GM03348 (cell line): ENCODE measurements at places on chromosomes 11 and 22.

- DNase-seq, result no peak
Measured at GRCh38 chr22:42468841-42469240, 36.6 kb upstream of the NFAM1 start.

DNA sequence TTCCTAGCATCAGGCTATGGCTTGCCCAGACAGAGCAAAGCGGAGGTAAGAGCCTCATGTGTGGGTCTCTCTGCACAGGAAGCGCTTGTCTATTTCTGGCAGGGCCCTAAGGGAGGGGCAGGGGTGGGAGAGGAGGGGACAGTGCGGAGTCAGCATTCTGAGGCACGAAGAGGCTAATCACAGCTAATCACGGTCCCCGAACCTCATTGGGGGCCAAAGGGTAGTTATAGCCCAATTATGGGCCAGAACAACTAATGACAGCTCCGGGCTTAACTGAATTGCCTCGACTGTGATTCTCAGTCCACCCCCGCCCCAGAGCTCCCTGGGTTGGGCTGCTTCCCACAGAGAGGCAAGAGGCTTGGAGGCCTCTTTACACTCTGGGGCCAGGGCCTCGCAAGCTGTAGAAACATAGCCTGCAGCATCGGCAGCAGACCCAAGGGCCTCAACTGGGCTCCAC is 72.7 kb upstream of the PRDM11 start:
- no peak for DNase-seq

- no peak for DNase-seq
Measured at GRCh38 chr11:125305345-125305744, 140.8 kb downstream of the PKNOX2 start.

DNA sequence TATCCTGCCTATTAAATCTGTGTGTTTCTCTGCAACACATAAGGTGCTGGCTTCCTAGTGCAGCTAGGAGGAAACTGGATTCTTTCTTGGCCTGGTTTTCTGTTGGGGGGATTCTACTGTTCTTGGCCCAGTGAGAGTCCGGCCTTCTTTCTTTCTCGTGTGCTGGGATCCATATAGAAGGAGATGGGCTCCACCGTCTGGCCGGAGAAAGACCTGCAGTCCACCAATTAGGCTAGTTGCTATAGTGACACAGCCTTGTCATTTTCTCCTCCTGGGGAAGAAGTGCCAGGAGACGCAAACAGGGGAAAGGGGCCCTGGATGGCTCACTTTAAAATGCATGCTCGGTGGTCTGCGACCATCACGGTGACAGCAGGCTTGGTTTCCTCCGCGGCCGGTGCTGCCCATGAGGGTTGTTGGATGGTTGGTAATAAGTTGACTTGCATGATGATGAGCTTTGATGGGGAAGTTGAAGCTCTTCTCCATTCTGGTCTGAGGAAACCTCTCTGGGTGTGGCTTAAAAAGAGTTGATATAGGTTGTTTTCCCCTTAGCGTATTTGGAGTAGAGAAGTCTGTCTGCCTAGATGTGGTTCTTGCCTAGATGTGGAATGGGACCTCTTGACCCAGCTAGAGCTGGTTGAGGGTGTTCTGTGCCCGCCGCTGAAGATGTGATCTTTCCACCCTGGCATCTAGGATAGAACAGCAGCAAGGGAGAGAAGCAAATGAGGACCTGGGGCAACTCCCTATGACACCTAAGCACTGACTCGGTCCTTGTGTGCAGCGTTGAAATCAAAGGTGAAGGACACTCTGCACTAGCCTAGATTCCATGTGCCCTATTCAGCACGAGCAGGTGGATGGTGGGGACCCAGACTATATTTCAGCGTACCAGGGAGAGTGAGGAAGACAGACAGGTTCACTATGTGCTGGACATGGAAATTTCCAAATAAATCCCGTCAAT is 1335.0 kb downstream of the BRD1 start:
- peak; percentile 92 for DNase-seq

DNA sequence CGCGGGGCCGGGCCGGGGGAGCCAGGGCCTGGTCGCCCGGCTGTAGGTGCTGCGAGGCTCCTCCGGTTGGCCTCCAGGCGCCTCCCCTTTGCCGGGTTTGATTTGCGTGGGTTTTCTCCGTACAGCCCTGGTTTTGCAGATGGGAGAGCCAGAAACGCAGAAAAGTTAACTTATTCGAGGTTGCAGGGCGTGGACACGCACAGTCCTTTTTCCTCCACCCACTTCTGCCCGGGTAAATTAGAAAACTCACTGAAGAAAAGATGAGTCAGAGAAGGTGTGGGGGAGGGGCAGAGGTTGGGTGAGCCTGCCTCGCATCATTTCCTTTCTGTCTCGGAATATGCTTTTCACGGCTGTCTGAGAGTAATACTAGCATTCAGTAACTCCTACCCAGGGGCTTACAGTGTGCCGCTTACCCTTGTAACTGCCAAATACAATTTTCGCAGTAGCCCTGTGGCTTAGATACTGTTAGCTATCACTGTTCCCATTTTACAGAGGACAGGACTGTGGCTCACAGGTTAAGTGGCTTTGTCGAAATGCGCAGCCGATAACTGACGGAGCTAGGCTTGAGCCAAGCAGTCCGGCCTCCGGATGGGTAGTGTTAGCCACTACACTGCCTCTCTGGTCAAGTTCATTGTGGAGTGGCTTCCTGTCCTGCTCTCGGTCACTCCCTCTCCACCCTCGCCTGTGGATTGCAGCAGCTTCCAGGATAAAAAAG is 812 bp downstream of the FADD start:
- peak; percentile 86 for DNase-seq

GRCh38 chr11:71399341-71399740 is 48.9 kb downstream of the DHCR7 start:
- DNase-seq, result no peak

DNA sequence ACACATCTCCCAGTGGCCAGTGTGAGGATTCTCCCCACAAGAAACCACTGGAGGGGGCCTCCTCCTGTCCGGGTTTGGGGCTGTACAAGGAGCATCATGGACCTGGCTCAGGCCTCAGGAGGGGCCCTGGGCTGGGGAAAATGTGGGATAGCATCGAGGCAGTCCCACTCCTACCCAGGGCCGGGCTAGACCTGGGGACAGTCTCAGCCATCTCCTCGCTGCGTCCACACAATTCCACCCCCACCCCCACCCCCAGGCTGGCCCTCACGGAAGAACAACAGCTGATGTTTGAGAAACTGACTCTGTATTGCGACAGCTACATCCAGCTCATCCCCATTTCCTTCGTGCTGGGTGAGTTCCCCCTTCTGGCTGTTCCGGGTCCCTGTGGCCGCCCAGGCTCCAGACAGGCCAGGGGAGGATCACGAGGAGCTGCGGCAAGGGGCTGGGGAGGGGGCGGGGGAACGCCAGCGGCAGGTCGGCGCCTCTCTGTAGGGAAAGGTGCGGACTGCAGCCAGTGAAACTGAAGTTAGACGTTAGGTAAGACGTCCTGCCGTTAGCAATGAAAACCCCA is 4.8 kb downstream of the BEST1 start:
- peak; percentile 90 for DNase-seq

DNA sequence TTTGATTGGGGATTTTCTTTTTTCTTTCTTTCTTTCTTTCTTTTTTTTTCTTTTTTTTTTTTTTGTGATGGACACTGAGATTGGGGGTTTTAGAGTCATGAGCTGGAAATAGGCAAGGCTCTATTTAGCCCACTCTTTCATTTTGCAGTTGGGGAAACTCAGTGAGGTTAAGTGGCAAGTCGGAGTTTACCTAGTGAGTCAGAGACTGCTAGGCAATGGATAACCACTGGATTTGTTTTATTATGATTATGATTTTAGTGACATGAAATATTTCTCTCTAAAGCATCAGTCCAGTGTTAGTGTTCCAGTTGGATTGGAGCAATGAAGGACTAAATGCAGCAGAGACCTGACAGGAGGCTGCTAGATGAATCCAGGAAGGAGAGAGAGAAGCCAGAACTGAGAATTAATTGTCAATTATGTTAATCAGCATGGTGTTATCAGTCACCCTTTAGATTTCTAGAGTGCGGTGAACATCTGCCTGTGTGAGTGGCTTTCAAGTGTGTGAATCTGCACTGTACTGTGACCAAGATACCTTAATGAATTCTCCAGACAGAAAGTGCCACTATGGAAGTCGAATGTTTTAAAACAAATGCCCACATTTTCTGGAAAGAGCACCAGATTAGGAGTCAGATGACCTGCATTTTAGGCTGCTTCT is 10.9 kb downstream of the BMAL1 start:
- DNase-seq, result no peak

GRCh38 chr22:36246718-36247117 is 6.2 kb upstream of the APOL1 start:
- DNase-seq, result no peak

DNA sequence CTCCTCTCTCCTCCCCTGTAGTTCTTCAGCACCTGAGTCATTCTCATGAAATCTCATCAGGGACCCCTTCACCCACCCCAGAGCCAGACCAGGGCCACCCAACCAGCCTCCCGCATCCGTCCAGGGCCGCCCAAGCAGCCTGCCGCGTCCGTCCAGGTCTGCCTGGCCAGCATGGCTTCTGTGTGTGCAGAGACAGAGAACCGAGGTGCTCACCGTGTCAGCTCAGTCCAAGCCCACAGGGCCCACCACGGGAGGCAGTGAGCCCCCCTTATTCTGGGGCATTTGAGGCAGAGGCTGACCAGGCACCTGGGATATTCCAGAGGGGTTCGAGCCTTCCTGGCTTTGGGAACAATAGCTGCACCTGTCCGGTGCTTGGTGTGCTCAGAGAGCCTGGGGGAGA is 1117.3 kb downstream of the BRD1 start:
- no peak for DNase-seq

DNA sequence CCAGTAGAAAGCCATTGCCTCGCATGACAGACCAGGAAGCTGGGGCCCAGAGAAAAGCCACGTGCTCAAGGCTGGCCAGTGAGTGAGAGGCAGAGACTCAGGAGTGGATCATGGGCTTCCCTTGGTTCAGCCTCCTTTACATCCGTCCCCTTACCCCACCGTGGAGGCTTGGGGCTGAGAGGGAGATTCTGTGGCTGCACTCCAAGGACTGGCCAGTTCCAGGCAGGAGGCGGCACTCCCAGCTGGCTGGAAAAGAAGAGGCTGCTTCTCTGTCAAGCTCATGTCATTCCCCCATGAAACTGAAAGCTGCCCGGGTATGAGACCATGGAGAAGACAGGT is 6.6 kb upstream of the ASCL2 start:
- no peak for DNase-seq

- peak; percentile 97 for DNase-seq
Measured at GRCh38 chr22:43151251-43152002, at the start of gene TSPO. TSS of gene TSPO (plus strand) at chr22:43151559. CDS start at chr22:43159239, 7,680 bp downstream.

DNA sequence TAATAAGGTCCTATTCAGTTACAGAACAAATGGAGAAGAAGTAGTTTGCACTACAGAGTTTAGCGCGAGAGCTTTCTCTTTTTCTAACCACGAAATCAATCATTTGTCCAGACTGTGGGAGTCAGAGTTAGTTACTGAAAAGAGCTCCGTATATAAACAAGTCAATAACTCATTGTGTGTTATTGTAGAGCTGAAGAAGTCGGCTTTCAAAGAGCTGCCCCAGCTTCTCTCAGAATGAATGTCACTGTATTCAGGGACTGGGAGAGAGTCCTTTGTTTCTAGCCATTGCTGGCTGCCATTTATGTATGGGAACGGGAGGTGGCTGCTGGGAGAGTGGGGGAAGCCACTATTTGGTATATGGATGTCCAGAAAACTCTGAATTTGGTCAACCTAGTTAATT is 227.8 kb downstream of the DCDC1 start:
- no peak for DNase-seq

DNA sequence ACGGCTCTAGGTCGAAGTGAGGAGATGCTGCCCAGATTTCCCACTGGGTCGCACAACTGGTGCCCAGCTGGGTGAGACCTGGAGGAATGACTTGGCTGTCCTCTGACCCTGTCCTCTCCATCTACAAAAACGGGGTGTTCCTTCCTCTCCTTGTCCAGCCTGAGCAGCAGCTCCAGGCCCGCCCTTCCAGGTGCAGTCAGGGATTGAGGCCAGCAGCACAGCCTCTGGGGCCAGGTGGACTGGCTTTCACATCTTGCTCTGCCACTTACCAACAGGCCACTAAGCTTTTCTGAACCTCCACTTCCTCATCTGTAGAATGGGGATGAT is 91.7 kb upstream of the LMO1 start:
- no peak for DNase-seq

GRCh38 chr11:45921561-45922424 is 663 bp upstream of the LARGE2 start:
- DNase-seq, result no peak

- peak; percentile 61 for DNase-seq
Measured at GRCh38 chr11:60777572-60777971, 7.6 kb upstream of the MS4A10 start.

DNA sequence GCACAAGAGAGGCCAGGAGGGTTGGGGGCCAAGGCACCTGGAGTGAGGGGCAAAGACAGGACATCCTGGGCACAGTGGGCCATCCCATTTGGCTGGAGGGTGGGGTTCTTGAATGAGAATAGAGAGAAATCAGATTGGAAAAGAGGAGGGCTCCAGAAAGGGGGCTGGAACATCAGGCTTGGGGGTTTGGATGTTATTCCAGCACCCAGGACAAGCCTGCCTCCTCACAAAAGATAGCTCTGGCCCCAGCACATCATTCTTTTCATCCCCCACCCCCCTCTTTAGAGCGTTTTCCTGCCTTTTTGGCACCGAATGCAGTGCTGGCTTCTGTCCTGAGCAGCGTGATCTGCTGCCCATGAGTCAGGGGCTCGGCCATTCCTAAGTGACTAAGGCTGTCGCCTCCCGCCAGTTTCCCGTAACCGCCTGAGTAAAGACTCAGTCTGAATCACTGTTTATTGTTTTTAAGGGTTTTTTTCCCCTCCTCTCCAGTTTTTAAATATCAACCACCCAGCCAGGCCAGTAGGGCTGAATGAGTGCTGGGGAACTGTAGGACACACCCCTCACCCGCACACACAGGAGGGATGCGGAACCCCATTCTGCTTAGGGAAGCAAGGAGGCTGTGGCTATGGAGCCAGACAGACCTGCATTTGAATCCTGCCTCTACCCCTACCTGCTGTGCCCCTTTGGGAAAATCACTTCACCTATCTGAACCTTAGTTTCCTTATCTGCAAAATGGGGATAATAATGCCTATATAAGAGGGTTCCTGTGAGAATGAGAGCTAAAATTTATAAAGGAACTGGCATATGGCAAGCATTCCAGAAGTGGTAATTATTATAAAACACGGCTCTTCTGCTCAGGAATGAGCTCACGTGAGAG is 32.4 kb upstream of the NAV2 start:
- peak; percentile 92 for DNase-seq

DNA sequence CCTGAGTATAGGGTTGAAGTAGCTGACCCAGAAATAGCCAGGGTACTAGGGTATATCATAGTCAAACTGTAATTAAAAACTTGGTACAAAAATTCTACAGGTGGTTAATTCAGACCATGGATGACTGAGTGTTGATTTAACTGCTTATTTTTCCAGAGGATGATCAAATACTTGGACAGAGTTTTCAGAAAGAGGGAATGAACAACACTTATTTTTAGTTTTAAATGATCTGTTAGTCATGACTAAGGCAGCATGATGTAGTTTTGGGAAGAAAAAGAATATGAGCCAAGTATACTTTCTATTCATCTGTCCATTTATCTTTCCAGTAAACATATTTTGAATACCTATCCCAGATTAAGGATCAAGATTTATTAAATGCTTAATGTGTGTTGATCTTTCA is 19.8 kb upstream of the CCDC89 start:
- peak; percentile 33 for DNase-seq
